Astrocyte of the hippocampus (primary cell): ENCODE measurements at places on chromosomes 1 and 21.

DNA sequence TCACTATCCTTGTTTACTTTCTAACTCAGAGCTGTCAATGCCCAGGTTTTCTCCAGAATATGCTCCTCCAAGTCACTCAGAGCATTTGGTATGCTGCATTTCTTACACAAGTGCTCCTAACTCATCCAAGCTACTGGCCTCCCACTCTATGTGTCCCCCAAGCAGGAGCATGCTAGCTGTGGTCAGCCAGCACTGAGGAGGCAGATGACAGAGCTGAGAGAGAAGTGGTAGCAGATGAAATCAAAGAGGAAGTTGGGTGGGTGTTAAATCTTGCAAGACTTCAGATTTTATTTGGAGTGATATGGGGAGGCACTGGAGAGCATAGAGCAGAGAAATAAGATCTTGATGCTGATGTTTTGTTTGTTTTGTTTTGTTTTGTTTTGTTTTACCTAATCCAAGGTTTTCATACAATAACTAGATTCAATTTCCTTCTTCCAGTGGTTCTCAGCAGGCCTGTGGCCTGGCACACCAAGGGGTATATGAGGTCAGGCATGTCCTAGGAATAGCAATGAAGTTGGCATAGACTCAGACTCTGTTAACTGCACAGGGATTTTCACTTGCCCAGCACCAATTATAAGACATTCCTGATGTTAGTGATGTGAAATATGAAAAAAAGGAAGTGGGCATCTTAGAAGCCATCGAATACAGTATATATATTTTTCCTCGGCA, 3.1 kb upstream of the PGBD5 start:
- no peak for DNase-seq

DNA sequence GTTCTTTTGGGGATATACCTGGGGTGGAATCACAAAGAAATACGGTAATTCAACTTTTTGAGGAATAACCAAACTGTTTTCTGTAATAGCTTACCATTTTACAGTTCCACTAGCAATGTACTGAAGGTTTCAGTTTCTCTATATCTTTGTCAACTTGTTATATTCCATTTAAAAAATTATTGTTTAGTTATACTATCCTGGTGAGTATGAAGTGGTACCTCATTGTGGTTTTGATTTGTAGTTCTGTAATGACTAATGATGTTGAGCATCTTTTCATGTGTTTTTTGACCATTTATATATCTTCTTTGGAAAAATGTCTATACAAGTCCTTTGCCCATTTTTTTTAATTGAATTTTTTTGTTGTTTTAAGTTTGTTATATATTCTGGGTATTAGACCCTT, 39.4 kb downstream of the MAST2 start:
- DNase-seq: no peak

DNA sequence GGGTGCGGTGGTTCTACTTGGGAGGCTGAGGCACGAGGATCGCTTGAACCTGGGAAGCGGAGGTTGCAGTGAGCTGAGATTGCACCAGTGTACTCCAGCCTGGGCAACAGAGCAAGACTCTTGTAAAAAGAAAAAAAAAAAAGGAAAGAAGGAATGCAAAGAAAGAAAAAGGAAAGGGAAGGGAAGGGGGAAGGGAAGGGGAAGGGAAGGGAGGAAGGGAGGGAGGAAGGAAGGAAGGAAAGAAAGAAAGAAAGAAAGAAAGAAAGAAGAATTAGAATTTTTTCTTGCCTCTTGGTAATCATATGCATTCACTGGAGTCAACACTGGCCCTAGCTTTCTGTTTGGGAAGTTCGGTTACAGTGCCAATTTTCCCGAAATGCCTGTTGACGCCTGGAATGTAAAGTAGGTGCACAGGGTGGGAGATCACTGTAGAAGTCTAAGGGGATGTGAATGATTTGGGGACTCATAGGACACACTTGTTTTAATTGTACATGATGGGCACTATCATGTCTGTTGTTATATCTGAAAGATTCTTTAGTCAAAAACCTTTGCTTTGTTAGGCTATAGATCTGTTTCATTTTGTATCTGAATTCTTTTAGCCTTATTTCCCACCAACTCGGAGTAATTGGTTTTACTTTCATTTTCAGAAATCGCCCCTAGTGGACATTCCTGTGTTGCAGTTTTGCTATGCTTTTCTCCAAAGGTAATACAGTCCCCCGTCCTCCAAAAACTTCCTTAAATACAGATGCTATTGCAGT, 59.8 kb upstream of the MORC3 start:
- DNase-seq: peak; percentile 86

GRCh38 chr1:230171356-230172015, 104.4 kb downstream of the GALNT2 start:
- peak; percentile 75 for DNase-seq

GRCh38 chr1:78040484-78041089, 5.2 kb upstream of the GIPC2 start:
- DNase-seq: no peak

- no peak for DNase-seq
Measured at GRCh38 chr1:228018961-228019721, 12.3 kb downstream of the WNT3A start.

- DNase-seq: peak; percentile 27
Measured at GRCh38 chr1:33814166-33814565, 49.7 kb upstream of the HMGB4 start.
